Effector memory CD4-positive, alpha-beta T cell (primary cell): ENCODE measurements at places on chromosomes 2 and 18.

DNA sequence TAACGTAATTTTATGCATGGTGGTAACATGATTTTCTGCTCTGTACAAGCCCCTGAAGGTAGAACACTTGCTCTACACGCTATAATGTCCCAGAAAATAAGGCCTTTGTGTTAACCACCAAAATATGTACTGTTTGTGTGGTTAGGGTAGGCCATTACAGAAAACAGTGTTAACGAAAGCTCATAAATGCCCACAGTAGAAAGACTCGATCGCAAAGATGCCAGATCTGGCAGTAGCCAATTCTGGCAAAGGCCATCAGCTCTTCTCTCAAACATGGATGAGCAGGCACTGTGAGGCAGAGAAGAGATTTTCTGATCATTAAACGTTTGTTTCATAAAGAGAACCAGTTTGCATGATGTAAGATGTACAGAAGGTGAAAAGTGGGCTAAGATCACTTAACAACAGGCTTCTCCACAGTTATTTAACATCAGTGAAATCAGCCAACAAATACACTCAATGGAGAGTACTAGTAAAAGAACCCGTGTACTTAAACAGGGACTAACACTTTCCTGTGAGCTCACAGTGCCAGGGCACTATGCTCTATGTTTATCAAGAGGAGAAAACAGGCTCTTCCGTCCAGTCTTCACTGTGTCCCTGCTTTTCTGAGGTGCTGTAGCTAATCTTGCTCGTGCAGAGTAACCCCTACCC is 80.3 kb downstream of the SPRED2 start:
- no peak for DNase-seq
- H3K27me3 ChIP-seq, result no peaks in the 10 kb centered on the region
- H3K4me1 ChIP-seq, result no peaks in the 10 kb centered on the region
- no peak overlapping the region for H3K27ac ChIP-seq
- H3K4me3 ChIP-seq, result no peak overlapping the region

DNA sequence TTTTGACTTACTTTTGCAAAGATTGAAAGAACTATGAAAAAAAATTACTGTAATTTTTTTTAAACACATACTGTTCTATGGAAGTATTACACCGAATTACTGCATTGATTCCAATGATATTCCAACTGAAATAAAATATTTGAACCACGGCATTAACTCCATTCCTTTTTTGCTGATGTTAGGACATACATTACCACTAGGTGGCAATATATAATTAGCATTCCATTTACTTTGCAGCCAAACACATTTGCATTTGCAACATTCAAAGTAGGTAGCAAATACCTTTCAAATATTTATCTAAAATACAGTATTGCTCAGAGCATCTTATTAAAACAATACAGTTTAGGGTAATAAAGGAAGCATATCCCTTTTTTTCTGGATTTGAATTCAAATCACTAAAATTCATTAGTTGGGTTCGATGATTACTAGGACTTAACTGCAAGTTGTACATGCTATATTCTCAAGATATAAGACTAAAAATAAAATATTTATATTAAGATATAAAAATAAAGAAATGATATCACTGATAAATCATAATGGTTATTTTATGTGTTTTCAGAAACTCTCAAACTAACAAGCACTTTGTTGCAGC is 31.3 kb downstream of the LANCL1 start:
- H3K4me3 ChIP-seq, result no peak overlapping the region
- no peaks in the 10 kb centered on the region for H3K27me3 ChIP-seq
- no peak for DNase-seq

DNA sequence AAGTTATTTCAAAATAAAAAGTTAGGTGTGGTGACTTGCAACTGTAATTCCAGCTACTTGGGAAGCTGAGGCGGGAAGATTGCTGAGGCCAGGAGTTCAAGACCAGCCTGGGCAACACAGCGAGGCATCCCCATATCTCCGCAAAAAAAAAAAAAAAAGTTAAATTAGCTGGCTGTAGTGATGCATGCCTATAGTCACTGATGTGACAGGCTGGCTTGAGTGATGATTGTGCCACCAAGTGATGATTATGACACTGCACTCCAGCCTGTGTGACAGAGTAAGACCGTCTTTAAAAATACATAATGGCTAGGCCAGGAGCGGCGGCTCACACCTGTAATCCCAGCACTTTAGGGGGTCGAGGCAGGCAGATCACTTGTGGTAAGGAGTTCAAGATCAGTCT is 11.5 kb downstream of the SMPD4 start:
- peaks cover 35% of the 10 kb centered on the region for H3K36me3 ChIP-seq
- no peaks in the 10 kb centered on the region for H3K4me1 ChIP-seq
- no peak for DNase-seq

DNA sequence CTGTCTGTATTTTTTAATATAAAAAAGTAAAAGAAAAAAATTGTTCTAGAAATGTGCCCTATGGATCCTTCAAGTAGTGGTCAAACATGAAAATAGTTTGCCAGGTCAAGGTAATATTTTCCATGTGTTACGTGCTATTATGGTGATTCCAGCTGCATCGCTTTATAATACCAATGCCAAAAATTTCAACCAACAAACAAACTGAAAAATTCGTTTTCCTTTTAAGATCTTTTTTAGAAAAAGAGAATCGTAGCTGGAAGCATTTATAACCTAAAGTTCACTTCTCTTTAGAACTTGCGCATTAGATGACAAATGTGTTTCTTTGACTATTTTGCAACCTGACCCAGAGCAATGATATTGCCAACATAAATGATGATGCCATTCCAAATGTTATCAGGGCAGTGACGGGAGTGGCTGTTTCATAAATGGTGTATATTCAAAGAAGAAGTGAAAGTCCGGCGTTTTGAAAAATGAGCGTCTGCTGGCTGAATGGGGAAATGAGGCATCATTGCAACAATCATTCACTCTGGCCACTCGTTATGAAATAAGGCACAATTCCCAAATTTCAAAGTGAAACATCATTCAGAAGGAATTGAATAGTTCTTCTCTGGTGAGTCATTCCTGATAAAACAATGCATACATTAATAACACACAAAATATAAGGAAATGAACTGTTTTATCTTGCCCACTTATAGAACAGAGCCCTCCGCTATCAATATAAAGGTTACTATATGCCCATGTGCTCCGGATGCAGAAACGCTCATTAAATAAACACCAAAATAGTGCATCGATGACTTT is 297.4 kb downstream of the TGIF1 start:
- no peaks in the 10 kb centered on the region for H3K27me3 ChIP-seq
- no peaks in the 10 kb centered on the region for H3K36me3 ChIP-seq
- H3K4me1 ChIP-seq, result no peaks in the 10 kb centered on the region
- no peak for DNase-seq
- H3K4me3 ChIP-seq, result no peak overlapping the region
